ENCODE measurements at places on chromosomes 7 and 10.

DNA sequence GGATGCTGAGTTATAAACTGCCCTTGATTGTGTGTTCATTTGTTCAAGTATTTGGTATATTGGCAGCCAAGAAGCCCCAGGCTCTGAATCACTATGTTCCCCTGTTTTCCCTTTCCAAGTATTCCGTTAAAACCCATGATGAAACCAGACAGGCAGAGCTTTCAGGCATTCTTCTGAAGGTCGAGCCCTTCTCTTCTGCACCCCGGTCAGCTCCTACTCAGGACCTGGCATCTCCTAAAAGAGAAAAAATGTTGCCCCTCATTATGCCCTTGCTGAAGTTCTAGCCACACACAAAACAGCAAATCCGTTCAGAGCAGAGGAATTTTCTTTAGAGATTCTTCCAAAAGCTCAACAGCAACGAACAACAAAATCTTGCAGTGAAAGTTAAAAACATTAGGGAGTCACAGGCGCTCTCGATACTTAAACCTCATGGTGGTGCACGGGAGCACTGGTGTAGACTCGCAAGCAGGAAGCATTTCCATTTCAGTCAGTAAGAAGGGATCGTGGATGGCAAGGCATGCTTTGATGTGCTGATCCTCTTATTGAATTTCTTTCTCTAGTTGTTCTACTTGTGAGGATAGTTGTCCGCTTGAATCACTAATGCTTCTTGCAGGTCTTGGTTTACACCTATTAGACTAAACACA lies 264.9 kb downstream of the SKIDA1 start:
- DNase-seq = no peak

- no peak for DNase-seq
Observed at GRCh38 chr7:39510864-39511354, 55.3 kb upstream of the YAE1 start.

DNA sequence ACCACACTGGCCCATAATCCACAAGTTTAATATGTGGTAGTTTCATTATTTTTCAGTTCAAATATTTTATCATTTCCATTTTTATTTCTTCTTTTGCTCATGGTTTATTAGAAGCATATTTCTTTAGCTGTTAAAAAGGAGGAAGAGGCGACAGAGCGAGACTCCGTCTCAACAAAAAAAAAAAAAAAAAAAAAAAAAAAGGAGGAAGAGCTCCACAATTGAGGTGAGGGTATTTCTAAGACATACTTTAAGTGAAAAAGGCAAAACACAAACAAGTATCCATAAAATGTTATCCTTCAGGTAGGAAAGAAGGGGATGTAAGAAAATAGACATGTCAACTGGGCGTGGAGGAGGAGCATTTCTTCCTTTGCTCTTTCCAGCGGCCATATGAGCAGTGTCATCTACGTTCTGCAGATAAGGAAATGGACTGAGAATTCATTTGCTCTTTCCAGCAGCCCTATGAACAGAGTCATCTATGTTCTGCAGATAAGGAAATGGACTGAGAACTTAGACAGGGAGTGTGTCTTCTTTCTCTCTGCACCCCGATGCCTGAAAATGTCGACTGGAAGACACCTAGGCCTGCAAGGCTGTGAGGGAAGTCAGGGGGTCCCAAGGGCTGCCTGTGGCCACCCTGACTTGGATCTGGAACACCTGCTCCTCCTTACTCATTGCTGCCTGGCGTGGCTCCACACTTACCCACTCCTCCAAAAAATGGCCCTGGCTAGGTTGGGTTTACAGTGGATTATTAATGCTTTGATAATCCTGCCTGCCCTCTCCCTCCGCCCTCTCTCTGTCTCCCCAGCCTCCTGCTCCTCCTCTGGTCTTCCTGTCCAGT lies 18.9 kb upstream of the RAMP3 start:
- DNase-seq = no peak

DNA sequence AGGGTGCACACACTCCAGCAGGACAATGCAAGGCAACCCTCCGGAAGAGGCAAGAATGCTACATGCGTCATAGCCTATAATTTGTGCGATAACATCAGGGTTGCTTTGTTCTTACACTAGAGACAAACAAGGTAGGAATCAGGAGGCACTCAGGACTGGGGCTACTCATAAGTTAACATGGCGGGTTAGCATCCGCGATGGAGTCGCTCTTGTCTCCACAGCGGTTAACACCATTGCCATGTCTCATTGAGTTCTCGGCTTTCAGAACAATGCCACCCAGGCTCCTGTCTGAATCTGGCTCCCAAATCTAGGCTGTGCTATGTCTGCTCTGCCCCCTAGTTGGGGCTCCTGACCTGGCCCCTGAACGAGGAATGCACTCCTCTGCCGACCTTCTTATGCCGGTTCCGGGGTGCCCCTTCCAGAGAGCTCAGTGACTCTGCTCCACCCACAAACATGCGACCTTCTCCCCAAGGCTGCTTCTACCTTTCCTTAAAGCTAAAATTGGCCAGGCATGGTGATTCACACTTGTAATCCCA lies 24.9 kb upstream of the SLF2 start:
- DNase-seq = no peak

DNA sequence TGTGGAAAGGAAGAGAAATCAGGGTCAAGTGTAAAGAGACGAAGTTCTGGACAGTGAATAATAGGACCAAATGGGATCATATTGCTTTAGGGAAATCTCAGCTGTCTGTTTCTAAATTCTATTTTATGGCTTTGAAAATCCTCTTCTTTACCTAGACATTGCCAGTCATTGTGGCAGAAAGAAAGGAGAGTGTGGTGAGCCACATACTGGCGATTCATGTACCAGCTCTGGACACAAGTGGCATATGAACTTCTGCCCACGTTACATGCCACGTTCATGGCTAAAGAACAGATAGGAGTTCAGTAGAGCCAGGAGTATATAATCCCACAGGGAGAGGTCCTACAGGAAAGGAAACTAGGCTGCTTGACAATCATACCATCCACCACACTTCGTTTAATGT lies 28.0 kb downstream of the STARD3NL start:
- no peak for DNase-seq

GRCh38 chr7:16205466-16205865 lies 215.9 kb downstream of the CRPPA start:
- DNase-seq = no peak

DNA sequence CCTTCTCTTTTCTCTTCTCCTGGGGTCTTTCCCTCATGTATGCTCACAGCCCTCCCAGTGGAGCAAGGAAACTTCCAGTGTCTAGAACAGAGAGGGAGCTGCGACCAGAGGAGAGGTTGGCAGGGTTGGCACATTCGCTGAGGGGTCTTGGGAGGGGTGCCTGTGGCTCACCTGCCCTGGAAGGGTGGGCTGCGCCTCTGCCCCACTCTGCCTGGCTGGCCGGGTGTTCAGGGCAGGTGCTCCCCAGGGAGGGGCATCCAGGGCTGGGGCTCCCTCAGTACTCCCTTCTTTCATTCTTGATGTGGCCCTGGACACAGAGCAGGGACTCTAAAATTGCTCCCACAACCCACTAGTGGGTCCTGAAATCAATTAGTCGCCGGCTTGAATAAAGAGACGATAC lies 16.9 kb downstream of the SHH start:
- DNase-seq = no peak

- no peak for DNase-seq
Observed at GRCh38 chr7:92988941-92989545, 128.7 kb downstream of the SAMD9 start.

GRCh38 chr7:75762350-75762917 lies 9.6 kb downstream of the CCL26 start:
- DNase-seq = no peak

DNA sequence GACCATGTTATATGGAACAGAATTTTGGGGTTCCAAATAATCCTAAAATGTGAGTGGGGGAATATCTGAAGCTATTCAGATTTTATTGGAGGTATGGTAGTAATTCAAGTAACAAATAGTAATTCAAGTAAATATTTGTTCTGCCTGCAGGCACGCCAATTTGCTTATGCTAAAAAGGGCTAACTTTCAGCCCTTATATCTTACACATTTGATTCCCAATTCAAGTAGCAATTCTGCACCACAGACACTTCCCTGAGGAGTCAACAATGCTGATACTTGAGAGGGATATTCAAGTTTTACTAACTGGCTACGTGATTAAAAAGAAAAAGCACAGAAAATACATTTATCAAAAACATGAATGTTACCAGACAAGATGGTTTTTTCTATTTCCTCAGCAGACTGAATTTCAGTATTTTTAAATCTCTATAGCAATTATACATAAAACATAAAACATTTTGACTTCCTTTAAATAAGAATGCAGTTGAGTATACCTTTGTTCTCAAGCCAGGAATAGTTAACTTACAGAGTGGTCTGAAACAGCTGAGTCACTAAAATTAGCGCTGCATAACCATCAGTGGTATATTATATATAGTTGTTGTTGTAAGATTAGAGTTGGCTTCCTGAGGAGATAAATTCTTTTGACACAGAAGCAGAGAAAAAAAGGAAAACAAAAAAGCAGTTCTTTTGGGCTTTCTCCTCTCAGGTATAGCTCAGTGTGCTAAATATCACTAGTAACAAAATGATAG lies 33.9 kb downstream of the MTPN start:
- DNase-seq = no peak

- no peak for DNase-seq
Observed at GRCh38 chr7:28787106-28787505, 171.0 kb downstream of the TRIL start.
